Stimulated activated CD4-positive, alpha-beta T cell treated with anti-CD3 and anti-CD28 coated beads, Interleukin-1b, Interleukin-23, amount 100 ng/mL, for 1 hour (primary cell): ENCODE measurements at places on chromosomes 3 and 15.

DNA sequence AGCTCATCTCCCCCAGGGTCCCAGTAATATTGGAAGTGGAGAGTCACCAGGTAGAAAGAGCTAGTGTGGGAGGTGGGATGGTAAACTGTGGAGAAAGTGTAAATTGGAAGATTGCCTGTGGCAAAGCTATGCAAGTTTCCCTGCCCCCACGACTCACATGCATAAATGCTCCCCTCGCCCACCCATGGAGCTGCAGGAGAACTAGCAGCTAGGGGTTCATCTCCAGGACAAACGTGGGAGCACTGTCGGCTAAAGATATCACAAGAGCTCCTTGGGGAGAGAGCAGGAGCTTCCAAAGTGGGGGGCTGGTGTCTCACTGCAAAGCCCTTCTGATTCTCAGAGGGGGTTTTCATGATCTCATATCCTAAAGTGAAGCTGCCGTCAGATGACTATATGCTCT, 91.4 kb upstream of the PLCL2 start:
- no peak for DNase-seq

GRCh38 chr3:135224815-135225362, 429.8 kb downstream of the EPHB1 start:
- no peak for DNase-seq

DNA sequence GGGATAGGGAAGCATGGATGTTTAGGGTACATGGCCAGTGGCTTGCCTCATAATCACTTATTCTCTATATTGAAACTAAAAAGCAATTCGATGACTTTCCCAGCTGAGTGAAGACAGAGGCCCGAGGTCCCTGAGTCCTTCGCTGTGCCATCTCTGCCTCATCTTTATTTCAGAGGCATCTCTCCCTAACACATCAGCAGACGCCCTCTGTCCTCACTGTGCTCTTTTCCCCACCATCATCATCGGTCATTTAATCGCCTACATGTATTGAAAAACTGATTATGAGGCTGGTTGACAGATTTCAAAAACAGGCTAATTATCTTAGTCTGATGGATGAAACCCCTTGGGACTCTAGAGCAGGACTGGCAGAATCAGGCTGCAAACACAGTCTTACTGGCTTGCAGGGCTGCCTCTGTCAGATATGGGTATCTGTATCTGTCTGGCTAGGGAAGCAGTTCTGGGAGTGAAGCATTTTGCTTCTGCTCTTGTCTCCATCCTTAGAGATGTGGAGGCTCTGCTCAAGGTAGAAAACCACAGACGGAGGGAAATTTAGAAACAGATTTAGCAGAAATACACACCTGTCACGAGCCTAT, 291.0 kb upstream of the CHRM5 start:
- DNase-seq = no peak

- DNase-seq = no peak
Measured at GRCh38 chr3:193240850-193241706, at the start of gene PLAAT1. TSS of gene PLAAT1 (plus strand) at chr3:193241222. CDS start at chr3:193255651, 14,429 bp downstream.

- no peak for DNase-seq
Measured at GRCh38 chr15:90890839-90891238, 6.5 kb downstream of the FES start.

- no peak for DNase-seq
Measured at GRCh38 chr3:197798863-197799262, 7.8 kb downstream of the LRCH3 start.

DNA sequence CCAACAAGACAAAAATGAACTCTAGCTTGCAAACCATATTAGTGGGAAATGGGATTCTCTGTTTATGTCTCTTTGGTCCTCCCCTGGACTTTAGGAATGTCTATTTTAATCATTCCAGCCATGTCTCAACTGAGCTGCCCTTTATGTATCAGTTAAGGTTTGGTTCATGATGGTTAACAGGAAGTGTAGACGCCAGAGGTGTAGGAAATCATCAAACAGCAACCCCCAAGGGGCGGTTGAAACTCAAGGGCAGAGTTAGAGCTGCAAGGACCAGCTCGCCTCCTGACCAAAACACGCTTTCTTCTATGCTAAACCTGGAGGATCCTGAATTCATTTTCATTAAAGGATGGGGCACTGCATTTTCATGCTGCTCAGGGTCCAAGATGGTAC, 53.7 kb upstream of the HEG1 start:
- no peak for DNase-seq

GRCh38 chr15:85137489-85138168, 156.0 kb downstream of the PDE8A start:
- no peak for DNase-seq

DNA sequence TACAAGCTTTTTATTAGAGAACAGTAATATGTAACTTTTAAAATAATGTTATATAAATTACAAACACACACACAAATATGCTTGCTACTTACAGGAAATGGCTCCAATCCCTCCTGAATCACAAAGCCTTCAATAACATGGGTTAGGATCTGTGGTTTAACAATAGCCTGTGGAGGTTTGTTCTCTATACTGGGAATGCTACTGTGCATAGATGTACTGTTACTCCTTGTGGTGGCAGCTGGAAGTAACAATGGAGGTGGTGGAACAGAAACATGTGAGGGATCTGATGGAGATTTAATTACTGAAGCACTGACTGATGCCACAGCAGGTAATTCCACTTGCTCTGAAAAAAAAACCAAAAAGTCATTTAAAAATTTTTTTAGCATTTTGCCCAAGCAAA, 64.4 kb downstream of the PHC3 start:
- DNase-seq = no peak

- DNase-seq = no peak
Measured at GRCh38 chr15:92930054-92930621, 30.0 kb downstream of the CHD2 start.

- no peak for DNase-seq
Measured at GRCh38 chr3:63228087-63228486, 50.0 kb upstream of the SYNPR start.

DNA sequence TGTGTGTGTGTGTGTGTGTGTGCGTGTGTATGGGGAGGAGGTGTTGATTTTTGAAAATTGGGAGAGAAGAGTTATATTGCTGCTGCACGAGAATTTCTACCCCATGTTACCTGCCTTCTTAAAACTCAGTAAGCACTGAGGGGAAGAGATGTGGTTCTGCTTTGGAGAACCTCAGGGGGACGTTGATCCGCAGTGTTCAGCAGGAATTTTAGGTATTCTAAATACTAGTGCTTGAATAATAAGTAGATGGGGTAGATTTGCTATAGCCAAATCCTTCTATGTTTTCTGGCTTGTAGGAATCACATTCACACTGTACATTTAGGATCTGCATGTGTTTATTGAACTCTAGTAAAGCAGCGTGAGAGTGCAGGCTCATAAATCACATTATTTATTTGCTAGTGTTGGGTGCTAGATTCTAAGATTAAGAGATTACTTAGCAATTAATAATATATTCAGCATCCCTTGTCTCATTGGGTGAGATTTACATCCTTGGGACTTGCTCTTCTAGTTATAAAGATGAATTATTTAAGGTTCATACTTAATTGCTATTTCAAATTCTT, 268.1 kb downstream of the MFSD1 start:
- no peak for DNase-seq

- peak; percentile 23 for DNase-seq
Measured at GRCh38 chr3:17151598-17152373, 267.0 kb downstream of the PLCL2 start.

DNA sequence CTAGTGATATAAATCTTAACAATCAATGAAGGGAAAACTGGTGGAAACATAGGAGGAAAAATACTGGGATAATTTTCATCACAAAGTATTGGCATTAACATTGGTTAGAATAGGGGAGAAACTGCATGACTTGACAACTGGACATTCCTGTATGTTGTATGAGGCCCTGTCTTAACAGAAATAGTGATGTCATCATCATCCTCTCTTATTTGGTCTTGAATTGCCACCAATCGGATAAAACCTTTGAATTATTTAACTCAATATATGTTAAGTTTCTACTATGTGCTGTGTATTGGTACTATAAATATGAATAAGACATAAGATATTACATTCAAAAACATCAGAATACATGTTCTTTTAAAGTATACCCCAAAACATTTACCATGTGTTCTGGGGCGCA, 130.1 kb upstream of the CCDC54 start:
- DNase-seq = no peak

DNA sequence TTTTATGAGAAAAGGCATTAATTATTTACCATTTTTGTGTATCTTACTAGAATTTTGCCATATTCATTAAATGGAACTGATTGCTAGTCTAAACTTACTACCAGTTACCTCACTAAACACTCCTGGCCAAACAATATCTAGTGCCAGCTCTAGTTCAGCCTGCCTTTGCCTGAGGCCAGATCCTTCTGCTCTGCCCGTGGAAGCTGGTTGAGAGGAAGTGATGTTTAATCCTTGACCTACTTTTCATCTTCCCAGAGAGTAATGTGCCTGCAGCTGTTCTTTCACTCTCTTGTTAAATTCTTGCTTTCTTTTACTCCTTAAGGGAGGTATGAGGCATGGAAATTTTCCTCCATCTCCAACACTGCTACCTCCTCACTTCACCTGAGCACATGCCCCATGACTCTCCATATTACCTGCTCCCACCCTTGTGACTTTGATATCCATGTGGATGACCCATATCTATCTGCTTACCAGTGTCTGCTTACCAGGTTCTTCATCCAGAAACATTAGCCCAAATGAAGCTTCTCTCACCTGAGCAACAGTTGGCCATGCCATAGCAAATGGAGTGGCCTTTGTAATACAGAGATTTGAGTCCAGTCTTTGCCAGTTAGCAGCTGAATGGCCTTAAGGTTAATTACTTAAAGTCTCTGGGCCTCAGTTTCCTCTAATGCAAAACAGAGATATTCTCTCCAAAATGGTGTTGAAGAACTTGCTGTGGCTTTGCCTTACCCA, 53.4 kb downstream of the UBE2E1 start:
- DNase-seq = no peak

DNA sequence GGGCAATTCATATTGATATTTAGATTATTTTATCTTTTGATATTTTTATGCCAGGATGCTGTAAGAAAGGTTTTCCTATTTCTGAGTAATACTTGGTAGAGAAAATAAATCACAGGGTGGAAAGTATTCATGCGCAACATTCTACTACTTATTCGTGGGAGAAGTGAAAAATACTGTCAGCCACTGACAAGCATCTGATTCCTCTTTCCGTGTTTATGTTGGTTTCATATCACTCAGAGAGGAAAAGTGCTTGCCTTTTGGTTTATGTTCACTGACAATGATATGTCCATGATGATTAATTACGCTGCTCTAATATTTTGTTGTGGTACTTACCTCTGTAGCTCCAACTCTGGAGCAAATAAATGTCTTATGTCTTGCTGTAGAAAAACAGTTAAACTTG, 429.4 kb downstream of the EDEM1 start:
- DNase-seq = no peak

DNA sequence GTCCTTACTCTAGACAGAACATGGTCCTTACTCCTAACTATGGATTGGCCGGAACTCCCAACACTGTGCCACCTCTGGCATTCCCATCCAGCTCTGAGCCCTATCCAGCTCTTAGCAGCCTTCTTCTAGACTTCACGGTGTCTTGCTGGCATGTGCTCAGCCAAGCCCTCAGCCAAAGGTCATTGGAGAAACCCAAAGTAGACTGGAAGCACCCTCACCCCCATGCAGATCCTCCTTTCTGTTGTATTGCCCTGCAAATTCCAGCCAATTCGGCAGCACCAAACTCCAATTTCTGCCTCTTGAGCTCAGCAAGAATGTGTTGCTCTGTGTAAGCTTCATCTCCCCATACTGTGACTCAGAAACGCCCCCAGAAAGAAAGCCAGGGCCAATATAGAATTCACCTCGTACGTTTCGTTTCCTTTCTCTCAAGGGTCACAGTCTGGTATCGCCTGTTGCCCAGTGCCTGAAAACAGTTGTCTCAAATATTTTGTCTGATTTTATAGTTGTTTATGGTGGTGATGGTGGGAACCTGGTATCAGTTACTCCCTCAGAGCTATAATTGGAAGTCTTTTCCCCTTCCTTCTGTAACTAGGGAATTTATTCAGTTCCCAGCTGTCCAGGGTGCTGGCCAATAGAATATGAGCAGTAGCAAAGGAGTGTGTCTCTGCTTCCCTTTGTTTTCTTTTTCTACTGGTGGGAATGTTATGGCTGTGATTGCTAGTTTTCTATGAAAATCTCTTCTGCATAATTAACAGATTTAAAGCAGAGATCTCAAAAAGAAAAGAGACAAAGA, 28.4 kb upstream of the EPHB3 start:
- no peak for DNase-seq

DNA sequence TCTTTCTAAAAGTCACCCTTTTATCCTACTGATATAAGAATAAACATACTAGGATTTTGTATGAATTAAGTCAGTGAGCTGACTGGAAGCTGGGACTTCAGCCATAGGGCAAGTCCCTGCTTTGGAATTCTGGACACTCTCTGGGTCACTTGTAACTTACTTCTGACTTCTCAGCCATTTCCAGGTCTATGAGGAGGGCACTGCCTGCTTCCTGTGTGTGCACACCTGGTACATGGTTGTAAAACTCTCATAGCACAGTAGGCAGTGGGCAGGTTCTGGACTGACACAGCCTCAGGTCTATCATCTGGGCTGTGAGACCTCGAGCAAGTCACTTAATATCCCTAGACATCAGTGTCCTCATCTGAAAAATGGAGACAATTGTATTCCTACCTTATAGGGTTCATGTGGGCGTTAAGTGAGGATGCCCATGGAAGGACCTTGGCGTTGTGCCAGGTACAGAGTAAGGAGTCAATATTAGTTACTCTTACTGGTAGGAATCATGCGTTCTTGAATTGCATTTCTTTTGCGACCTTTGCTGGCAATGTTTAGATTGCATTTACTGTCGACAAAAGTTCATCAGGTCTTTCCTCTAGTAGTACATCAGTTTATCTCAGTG, 27.5 kb upstream of the TGM5 start:
- no peak for DNase-seq

- no peak for DNase-seq
Measured at GRCh38 chr3:38634111-38634510, 15.4 kb downstream of the SCN5A start.

DNA sequence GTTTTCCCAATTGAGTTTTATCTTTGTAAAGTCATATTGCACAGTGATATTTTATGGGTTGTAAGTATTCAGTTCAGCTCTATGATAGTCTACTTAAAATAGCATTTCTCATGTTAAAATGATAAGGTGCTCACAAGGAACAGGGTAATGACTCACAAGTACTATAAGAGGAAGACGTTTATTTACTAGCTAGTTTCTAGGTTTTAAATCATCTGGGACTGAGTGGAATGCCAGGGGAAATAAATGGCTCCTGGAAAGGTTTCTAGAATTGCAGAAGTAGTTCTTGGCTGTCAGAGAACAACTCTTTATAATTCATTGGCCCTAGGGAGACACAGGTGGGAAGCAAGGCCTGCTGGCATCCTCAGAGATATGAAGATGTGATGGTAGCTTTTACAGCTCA, 112.8 kb downstream of the CHDH start:
- DNase-seq = no peak

DNA sequence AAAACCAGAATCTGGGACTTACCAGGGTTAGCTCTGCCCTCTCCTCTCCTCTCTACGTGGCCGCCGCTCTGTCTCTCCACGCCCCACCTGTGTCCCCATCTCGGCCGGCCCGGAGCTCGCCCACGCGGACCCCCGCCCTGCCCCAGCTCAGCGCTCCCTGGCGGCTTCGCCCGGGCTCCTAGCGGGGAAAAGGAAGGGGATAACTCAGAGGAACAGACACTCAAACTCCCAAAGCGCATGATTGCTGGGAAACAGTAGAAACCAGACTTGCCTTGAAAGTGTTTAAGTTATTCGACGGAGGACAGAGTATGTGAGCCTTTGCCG, 5.4 kb downstream of the ISL2 start:
- no peak for DNase-seq
